ENCODE measurements at places on chromosomes 5 and 9.

DNA sequence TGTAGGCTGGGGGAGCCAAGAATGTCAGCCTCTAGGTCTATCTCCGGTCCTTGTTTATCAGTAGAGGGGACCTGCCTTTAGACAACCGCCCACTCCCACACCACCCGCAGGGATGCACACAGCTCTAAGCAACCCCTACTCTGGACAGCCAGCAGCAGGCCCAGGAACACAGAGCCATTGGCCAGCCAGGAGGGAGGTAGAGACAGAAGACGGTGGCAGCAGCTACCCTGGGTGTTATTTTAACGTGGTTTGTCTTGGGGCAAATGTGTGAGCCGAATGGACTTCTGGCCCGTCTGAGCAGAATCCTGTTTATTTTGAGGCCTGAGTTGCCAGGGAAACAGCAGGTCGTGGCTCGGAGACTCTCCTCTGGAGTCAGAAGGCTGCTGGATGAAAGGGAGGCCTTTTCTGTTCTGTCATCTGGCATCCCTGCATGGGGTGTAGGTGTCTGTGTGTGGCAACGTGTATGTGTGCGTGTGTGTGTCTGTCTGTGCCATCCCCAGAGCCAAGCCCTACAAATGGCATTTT, 382 bp upstream of the FGF1 start:
- DNase-seq = no peak

DNA sequence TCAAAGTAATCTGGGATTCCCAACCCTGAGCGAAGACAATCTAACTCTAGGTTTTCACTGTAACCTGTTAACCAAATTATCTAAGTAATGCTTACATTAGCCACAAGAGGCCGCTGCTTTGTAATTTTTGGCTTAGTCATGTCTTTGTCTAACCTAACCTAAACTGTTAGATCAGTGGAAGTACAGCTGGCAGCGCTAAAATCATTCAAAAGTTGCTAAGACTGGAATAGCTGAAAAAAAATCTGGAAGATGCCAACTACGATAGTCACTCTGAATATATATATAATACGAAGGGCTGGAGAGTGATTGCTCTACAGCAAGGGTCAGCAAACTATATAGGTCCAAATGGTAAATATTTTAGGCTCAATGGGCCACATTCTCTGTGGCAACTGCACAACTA, 60.2 kb downstream of the FBXO38 start:
- DNase-seq = peak; percentile 49

GRCh38 chr9:110842169-110842568, 173.6 kb downstream of the MUSK start:
- DNase-seq = no peak

GRCh38 chr5:134420343-134420742, 8.7 kb upstream of the CDKN2AIPNL start:
- DNase-seq = no peak

GRCh38 chr5:62886603-62887315, 308.1 kb downstream of the LRRC70 start:
- DNase-seq = no peak

- DNase-seq = no peak
Measured at GRCh38 chr5:31350395-31350794, 156.9 kb downstream of the CDH6 start.

- no peak for DNase-seq
Measured at GRCh38 chr5:75337366-75338021, 474 bp downstream of the HMGCR start.

DNA sequence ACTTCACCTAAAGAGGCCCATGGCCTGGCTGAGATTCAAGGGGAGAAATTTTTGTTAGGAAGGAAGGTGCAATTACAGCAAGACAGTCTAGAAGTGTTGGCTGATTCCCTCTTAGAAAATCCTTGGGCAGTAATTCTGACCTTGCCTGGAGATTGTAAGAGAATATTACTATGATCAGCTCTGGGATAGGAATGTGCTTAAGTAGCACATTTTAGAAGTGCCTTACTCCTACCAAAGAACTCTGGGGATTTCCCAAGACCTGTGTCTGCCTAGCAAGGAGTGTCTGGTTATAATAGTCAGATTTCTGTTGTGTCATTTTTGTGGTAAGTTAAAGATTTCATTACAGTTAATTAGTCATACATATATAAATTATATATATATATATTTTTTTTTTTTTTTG, 52.3 kb downstream of the NLN start:
- DNase-seq = peak; percentile 16

GRCh38 chr5:172413601-172414171, 40.6 kb downstream of the SH3PXD2B start:
- no peak for DNase-seq

- DNase-seq = no peak
Measured at GRCh38 chr9:101162231-101162630, 133.7 kb downstream of the PLPPR1 start.

- DNase-seq = no peak
Measured at GRCh38 chr9:21135736-21136135, 5.9 kb downstream of the IFNW1 start.

DNA sequence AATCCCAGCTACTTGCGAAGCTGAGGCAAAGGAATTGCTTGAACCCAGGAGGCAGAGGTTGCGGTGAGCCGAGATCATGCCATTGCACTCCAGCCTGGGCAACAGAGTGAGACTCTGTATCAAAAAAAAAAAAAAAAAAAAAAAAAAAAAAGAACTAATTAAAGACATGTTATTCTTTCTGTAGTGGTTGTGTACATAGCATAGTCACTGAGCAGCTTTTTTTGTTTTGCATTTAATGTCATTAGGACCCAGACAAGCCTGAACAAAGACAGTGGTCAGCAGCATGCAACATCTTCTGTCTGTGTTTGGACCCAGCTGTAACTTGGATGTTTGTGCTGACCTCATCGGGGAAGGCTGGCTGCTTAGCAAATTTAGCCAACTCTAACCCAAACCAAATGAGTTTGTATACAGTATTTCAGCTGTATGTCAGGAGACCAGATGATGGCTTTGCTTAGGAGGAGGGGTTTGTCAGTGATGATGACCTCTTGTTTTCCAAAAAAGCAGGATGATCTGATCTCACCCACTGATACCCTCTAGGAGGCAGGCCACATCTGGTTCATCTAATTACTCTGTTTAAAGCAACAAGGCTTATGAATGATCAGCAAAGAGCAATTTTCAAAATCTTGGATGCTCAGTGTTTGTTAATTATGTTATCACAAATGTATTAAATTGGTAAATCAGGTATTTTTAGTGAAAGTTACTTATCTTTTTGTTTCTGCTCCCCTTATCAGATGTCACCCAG, 39.5 kb downstream of the SNCAIP start:
- DNase-seq = no peak

DNA sequence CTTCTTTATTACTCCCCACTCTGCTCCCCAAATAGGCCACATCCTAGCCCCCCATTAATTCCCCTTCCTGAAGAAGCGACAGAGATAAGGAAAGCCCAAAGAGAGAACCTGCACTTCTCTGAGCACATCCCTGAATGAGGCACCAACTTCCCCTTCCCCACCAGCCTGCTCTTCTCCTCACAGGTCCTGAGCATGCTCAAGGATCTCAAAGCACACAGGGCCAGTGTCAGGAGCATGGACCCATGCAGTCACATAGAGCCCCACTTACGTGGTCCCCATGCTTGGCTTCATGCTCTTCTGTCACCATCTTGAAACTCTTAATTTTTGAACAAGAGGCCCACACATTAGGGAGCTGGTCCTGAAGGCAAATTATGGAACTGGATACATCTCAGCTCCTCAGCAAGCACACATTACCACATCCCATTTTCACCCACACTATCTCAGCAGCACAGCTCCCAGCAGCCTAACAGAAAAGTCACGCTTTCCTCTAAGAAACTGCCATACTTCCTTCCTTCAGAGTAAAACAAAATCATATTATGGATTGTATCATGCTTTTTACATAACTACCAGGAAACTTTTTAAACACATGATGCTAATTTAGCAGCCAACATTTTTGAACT, 99.8 kb downstream of the NFIB start:
- no peak for DNase-seq

DNA sequence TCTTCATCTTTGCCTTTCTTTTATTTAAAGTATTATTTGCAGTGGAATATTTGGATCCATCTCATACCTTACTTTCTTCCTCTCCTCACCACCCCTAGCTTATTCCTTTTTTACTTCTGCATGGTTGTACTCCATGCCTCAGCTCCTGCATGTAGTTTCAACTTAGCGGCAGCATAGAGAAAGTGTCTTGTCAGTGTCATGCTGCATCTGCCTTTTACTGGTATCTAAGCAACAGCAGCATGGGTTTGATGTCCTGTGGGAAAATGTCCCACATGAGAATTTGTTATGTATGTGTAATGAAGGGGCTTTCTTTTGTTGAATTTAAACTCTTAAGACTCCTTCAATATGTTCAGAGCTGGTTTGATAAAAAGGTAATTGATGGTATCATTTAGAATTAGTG, 20.6 kb downstream of the TCERG1 start:
- no peak for DNase-seq

DNA sequence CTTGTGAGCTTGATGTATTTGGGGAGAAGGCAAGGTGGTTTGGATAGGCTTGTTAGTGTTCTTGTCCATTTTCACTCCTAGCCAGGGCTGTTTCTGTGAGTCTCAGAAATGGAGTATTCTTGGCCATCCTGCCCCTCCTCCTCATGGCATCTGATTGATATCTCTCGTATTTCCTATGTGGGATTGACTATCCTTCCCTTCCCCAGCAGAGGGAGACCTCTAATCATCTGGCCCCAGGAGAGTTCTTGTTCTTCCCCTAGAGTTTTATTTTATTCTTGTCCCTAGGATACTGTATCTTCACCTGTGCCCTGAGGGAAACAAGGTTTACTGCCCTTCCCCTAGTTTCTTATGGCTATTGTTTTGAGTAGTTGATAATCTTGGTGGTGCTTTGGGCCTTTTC, 114.4 kb downstream of the VPS13A start:
- DNase-seq = no peak

DNA sequence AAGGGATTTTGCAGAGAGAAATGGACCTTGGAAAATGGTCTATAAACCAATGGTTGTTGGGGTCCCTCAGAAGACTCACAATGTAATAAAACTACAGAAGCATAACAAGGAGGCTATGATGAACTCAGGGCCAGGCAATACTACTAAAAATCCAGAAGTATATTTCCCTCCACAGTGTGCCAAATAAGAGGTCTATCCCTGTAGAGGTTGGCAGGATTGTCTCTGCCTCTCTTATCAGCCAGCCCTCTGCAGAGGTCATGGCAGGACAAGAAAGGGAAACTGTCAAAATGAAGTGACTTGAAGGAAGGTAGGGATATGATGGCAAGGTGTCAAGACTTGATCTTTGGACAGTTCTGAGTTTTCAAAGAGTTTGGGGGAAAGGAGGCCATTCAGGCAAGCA, 115.7 kb upstream of the NR5A1 start:
- no peak for DNase-seq

DNA sequence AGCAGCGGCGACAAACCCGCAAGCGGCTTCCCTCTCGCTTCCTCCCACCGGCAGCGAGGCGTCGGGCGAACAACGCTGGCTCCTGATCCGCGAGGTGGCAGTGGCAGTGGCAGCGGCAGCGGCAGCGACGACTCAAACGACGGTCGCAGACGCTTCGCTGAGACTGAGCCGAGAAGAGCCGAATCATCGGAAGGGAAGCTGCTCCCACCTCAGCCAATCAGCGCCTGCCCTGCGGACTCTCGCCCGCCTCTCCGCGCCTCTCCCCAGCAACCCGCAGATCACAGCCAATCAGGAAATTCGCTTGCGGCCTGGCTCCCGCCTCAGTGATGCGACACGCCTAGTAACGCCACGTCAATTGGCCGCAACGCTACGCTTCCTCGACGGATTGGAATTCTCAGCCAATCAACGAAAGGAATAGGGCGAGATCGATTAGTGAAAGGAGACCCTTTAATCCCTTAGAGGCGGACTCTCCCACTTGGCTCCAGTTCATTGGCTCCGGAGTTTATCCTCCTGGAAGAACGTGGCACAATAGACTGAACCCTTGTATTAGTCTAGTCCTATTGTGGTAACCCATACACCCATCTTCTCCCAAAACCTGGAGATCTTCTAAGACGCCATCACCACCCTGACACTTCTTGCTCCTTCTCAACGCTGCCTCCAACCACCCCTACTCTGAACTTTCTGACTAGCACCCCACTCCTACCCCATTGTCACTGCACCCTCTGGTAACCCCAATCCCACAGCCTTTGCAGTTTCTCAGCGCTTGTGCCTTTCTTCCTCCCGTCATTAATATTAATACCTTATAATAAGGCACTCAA, at the start of gene VCP:
TSS of gene VCP (minus strand) at position 165 of the 818 bp plus-strand sequence. CDS start 272 bp downstream, outside the sequence.
- peak; percentile 98 for DNase-seq

DNA sequence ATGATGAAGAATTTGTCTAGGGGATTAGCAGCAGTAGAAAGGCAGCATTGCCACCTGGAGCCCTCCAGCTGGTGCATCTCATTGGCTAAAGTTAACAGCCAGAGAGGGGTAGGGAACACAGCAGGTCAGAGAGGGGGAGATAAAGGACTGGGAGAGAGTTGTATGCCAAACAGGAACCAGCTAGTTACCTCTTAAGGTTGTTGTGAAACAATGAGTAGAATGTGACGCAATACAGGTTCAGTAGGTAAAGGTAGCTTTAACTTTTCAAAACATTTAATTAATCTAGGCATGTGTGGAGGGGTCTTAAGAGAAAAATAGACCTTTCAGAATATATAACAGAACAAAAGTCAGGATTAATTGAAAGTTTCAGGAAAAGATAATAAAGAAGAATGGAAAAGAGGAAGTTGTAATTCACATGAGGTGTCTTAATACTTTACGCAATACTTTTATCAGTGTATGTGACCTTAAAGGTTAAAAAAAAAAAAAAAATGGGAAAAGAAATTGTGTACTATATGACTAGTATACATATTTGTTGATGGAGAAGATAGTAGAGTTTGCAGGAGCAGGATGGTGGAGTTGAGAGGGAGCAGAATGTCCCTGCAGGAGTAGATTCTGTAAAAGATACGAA, 14.3 kb downstream of the FBXO38 start:
- DNase-seq = no peak

GRCh38 chr5:141708016-141708415, 26.0 kb upstream of the ARAP3 start:
- no peak for DNase-seq

DNA sequence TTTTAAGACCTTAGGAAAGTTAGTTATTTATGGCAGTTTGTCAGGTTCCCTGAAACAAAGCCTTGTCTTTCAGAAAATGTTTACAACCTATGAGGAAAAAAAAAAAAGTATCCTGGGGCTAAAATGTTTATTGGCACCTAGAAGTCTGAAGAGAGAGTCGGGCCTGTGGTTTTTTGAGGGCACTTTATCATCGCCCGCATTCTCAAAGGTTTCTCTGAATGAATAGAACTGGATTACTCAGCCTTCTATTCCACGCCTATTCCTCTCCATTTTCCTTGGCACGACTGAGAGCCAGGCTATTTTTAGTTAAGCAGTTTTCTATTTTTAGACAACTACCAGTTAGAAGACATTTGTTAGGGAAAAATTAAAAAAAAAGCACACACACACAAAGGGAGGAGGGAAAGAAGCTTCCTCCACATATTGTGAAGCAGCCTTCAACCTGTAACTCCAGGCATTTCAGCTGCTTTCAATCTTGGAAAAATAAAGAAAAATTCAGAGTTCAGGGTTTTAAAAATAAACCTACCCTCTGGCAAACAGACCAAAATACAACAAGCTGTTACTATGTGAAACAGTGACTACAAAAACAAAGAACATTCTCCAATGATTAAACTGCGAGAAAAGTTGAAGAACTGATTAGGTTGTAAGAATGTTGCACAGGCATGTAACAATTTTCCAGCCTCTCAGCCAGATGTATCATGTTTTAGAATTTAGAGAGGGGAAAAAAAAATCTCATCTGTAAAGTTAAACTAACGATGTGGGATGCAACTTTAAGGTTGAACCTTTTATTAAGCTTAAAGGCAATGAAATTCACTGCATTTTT, 97.0 kb downstream of the MEF2C start:
- DNase-seq = no peak

- DNase-seq = no peak
Measured at GRCh38 chr5:96913233-96913632, 22.6 kb upstream of the LNPEP start.

- peak; percentile 84 for DNase-seq
Measured at GRCh38 chr9:136564379-136564988, 18.6 kb upstream of the NOTCH1 start.
